ENCODE measurements at places on chromosomes 7 and 10. TPM values are rescaled to one million over a fixed set of nuclear protein-coding genes. Genes with fewer than 3 reads are reported as not detected.

DNA sequence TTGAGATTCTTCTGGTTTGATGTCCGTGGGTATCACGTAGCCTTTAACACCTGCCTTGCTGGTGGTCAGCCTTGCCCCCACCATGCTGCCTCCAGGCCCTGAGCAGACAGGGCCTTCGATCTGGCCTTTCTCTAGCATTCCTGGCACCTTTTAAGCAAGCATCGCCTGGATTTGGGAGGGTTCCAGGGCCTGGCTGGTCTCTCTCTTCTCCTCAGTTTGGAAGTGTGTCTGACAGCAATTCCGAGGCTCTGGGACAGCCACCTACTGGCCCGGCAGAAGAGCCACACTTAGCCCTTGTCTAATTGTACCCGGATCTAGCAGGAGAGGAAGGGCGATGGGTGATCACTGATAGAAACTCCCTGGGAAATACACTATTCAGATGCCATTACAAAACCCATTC is 441.3 kb upstream of the MKI67 start:
- DNase-seq = no peak

DNA sequence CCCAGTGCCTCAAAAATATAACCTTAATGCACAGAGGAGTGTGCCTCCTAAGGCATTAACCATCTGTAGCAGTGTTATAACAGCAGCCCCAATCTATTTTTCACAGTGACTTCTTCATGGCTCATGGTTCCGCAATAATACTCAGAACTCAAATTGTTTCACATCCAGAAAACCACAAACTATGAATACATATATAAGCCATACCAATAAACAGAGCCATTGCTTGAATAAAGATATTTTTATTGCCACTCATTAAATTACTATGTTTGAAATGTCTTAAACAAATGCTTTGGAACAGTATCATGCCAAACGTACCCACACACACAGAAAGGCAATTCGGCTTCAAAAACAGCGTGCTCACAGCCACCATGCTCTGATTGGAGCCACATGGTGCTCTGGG is 629.3 kb upstream of the NRP1 start:
- DNase-seq = no peak

- no peak for DNase-seq
These were observed 35.7 kb downstream of the GSDME start for GRCh38 chr7:24721481-24722001.

- no peak for DNase-seq
These were observed 121.6 kb upstream of the LYZL2 start for GRCh38 chr10:30750971-30751677.

- DNase-seq = no peak
These were observed 12.5 kb upstream of the IL2RA start for GRCh38 chr10:6074489-6075301.

DNA sequence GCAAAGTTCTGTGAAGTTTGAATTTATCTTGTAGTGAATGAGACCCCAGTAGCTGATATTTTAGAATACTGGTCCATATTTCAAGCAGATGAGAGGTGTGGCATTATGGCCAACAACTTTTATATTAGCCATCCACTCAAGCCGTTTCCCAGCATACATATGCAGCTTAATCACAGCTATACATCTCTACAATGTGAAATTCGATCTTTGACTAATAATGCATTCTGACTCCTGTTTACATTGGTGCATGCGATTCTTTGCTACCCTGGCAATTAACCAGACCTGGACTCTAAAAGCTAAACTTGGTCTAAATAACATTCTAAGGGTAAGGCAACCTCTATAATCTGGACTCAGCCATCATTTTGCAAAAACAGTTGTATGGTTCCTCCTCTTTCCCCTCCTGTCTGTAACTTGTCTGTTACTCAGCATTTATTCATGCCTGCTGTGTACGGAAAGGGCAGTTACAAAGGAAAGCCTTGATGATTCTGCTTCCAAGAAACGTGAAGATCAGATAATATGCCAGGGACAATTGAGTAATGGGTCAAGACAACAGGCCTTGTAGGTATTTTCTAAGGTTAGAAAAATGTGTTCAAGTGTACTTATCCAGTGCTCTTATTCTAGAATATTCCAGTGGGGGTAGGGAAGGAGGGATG is 50.6 kb downstream of the PNLIPRP2 start:
- DNase-seq = no peak

DNA sequence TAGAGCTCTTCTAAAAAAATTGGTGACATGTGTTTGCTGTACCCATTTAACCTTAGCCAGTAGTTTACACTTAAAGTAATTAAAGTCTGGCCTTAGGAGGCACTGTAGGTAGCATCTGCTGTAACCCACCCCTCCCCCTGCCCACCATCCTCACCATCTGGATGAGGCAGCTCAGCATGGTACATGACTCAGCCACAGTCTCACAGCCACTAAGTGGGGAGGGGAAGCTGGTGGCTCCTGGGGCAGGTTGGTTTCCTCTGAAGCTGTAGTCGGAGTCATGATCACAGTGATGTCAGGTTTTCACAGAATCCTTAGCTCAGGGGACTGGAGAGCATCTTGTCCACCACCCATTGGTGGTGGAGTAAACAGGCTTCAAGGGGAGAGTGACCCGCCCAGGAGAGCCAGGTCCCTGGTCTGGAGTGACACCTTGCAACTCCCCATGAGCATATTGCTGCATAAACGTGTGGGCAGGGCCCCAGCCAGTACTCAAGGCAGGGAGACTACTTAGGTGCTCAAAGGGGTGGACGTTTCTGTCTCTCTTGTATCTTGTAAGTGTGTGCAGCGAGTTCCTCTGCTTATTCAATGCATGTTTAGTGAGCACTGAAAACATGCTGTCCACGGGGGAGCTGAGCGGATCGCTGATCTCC is 125.9 kb downstream of the GRK5 start:
- DNase-seq = no peak

- DNase-seq = peak; percentile 36
These were observed 513.5 kb downstream of the PTPRN2 start for GRCh38 chr7:158073845-158074840.

- no peak for DNase-seq
These were observed 129.2 kb upstream of the NRBF2 start for GRCh38 chr10:63003816-63004453.

- no peak for DNase-seq
These were observed 260.7 kb downstream of the BICC1 start for GRCh38 chr10:58773341-58773740.

DNA sequence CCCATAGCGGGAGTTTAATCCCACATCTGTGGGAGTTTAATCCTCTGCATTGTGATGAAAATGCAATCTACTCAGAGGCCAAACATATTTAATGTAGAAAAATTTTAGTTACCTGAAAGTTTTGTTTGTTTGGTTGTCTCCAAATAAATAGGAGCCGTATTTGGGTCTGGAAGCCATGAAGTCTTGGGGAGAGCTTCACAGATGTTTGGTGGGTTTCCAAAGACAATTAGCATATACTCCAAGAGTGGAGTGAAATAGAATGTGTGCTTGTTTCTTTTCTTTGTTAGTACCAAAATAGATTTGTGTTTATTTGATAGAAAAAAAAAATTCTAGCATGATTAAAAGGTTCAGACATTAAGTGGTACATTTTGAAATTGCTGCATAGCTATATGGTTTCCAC is 50.9 kb downstream of the ANK3 start:
- no peak for DNase-seq

GRCh38 chr7:93226310-93226709 is at the start of gene HEPACAM2:
Gene HEPACAM2, minus strand, starts transcription at chr7:93226469.
- DNase-seq = no peak

- no peak for DNase-seq
These were observed 185.0 kb downstream of the BICC1 start for GRCh38 chr10:58697691-58698090.

- no peak for DNase-seq
These were observed 10.1 kb downstream of the OTUD1 start for GRCh38 chr10:23448802-23449570.

GRCh38 chr10:13820119-13820963 is 233.6 kb downstream of the PRPF18 start:
- DNase-seq = no peak

Gene TSPAN33
- total RNA-seq = 6.6 TPM

Gene TFR2
- total RNA-seq = 5.1 TPM

Gene UTF1
- total RNA-seq = 0.61 TPM

Gene SLC13A1
- not detected for total RNA-seq

Gene LRRC4
- 60.0 TPM for total RNA-seq

Gene TMEM196
- 3.6 TPM for total RNA-seq

Gene LRRC61
- total RNA-seq = 10.2 TPM

Gene TAS2R40
- total RNA-seq = not detected

Gene GIMAP1
- not detected for total RNA-seq
